MG63 (cell line): ENCODE measurements at places on chromosomes 3 and 15. TPM values are rescaled to one million over a fixed set of nuclear protein-coding genes. Genes with fewer than 3 reads are reported as not detected.

CHMP2B gene
- total RNA-seq: 13.5 and 14.9 TPM in 2 replicates

MST1R gene
- total RNA-seq: 1.1 and 1.9 TPM in 2 replicates

SCN11A gene
- total RNA-seq: not detected in 2 replicates

ATP6V1A gene
- 54.5 and 79.5 TPM in 2 replicates for total RNA-seq

TIMP4 gene
- total RNA-seq: 0.10 TPM in 1 of 2 replicates, not detected in the other

CGGBP1 gene
- total RNA-seq: 4.7 and 4.8 TPM in 2 replicates

PCSK6 gene
- total RNA-seq: 31.3 and 48.8 TPM in 2 replicates

PIK3CB gene
- total RNA-seq: 40.9 and 45.6 TPM in 2 replicates

SYNPR gene
- total RNA-seq: not detected in 2 replicates

NUP210 gene
- total RNA-seq: 14.6 and 16.4 TPM in 2 replicates

GADL1 gene
- total RNA-seq: not detected in 2 replicates

CLDN11 gene
- total RNA-seq: 18.6 and 28.7 TPM in 2 replicates

KIF23 gene
- total RNA-seq: 33.8 and 75.8 TPM in 2 replicates

NMD3 gene
- 52.0 and 72.4 TPM in 2 replicates for total RNA-seq

LTK gene
- not detected in 2 replicates for total RNA-seq

FEZF2 gene
- not detected in 2 replicates for total RNA-seq

CFAP20DC gene
- 1.3 and 5.8 TPM in 2 replicates for total RNA-seq

AHSG gene
- not detected in 2 replicates for total RNA-seq

CYP11A1 gene
- total RNA-seq: 0.30 and 6.3 TPM in 2 replicates

NEO1 gene
- 0.74 and 2.2 TPM in 2 replicates for total RNA-seq

IQCB1 gene
- 6.1 and 17.9 TPM in 2 replicates for total RNA-seq

UBR1 gene
- total RNA-seq: 12.6 and 16.8 TPM in 2 replicates

UNC13C gene
- not detected in 2 replicates for total RNA-seq

CMTM8 gene
- total RNA-seq: not detected in 2 replicates

DLEC1 gene
- not detected in 2 replicates for total RNA-seq

LINGO1 gene
- total RNA-seq: 0.44 TPM in 1 of 2 replicates, not detected in the other

APOD gene
- not detected in 2 replicates for total RNA-seq

LMAN1L gene
- not detected in 2 replicates for total RNA-seq

SUSD5 gene
- total RNA-seq: 4.2 and 5.4 TPM in 2 replicates

ROPN1B gene
- not detected in 2 replicates for total RNA-seq

CLRN1 gene
- not detected in 2 replicates for total RNA-seq

SH2D7 gene
- not detected in 2 replicates for total RNA-seq

CDAN1 gene
- 7.9 and 9.5 TPM in 2 replicates for total RNA-seq

GASK1A gene
- total RNA-seq: 0.15 TPM in 1 of 2 replicates, not detected in the other

RAB5A gene
- total RNA-seq: 22.1 and 38.1 TPM in 2 replicates

STAG1 gene
- total RNA-seq: 29.0 and 41.6 TPM in 2 replicates
